ENCODE measurements at places on chromosomes 12 and 14.
A peak's percentile ranks its signal among the peaks of the same experiment; 100 is the strongest.

DNA sequence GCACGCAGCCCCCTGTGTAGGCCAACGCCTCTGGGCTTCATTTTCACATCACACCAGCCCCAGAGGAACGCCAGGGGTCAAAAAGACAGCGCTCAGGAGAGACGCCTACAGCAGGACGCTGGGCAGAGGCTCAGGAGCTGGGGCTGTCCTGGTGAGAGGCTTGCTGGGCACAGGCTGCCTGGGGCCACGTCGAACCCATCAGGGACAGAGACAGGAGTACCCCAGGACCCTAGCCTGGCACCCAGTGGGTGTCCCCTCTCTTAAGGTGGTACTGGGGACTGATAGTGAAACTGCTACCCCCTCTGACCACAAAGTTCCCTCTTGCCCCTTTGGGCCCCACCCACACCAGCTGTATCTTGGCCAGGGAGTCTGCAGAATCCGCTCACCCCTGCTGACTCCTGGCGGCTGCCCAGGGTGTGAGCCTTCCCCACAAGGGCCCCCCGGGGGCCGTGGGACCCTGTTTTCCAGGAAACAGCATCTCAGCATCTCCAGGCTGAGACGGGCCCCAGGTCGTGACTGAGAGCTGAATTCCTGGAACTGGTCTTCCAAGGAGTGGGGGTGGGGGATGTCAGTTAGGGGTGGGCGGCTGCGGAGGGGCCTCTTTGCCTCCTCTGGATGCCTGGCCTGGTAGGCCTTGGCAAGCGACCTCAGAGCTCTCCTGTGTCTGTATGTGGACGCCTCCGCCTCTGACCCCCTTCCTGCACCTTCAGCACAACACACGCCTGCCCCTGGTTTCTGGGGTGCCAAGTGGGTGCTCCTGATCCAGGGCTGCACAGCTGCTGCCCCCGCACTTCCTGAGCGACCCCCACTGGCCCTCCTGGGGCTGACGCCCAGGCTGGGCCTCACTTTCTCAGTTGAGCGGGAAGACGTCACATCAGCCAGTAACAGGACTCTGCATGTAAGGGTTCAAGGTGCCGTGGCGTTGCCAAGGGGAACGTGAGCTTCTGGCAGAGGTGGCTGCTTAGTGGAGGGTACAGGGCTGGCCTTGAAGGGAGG lies 321.9 kb upstream of the RTL1 start:
- DNase-seq: no peak

DNA sequence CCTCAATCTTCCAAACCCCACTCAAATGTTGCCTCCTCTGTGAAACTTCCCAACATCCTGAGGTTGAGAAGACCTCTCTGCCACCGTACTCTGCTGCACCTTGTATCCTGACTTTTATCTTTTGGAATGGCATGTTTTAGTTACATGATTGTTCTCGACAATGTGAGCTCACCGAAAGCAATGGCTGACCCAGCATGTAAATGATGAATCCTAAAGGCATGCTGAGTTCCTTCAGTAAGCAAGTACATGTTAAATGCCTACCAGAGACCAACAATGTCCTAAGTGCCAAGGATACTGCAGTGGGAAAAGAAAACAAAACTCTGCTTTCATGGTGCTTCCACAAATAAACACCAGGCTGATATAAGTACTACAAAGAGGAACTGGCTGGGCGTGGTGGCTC lies 13.7 kb downstream of the PPP1R13B start:
- no peak for DNase-seq

DNA sequence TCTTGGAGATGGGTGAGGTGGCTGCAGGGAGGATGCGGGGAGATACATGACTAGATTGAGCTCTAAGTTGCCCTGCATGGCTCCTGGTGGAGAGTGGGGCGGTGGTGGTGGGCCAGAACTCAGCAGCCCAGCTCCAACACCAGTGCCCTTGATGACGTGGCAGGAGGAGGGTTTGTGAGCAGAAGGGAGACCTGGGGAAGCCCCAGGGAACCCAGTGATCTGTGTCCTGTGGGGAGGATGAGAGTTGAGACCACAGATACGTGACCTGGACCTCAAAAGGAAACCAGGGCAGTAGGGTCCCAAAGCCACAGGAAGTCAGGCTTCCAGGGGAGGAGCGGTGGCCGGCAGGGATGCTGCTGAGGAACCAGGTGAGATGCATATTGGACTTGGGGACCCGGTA lies 989.1 kb upstream of the TMEM132C start:
- no peak for DNase-seq

DNA sequence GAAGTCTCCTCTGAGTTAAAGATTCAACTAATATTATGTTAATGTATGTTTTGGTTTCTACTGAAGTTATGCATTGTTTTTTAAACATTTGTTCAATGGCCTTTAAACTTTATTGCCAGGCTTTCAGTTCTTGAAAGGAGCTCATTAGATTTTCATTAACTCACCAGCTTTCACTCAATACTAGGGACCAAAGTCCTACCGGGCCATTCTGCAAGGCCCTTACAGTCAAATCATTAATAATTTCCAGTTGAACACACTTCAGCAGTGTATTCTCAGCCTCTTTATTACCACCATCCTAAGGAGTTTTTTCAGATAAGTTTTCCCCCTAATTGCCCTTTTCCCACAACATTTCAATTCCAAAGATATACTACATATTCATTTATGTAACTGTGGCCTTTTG lies 409.2 kb downstream of the DIO2 start:
- DNase-seq: no peak

DNA sequence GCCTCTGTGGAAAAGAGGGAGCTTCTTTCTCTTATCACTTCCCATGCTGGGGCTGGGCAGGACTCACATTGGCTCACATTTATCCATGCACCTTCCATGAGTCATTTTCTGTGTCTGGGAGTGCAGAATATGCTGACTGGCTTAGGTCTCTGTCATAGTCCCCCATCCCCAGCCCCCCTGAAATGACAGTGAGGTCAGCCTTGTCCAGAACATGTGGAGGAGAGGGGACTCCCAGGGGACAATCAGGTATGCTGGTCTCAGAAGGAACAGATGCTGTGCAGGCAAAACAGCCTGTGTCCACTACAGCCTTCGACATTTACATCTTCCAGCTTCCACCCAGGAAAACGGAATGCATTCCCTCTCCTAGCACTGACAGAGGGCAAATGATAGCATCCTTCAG lies 35.0 kb downstream of the ADGRD1 start:
- no peak for DNase-seq

- no peak for DNase-seq
Measured at GRCh38 chr14:51176839-51177238, 63.2 kb upstream of the TMX1 start.

- peak; percentile 23 for DNase-seq
Measured at GRCh38 chr12:102478405-102479098, 1.8 kb downstream of the IGF1 start.

- no peak for DNase-seq
Measured at GRCh38 chr14:21408147-21408546, 24.3 kb upstream of the SUPT16H start.

GRCh38 chr12:90042920-90043641 lies 334.4 kb upstream of the ATP2B1 start:
- no peak for DNase-seq

DNA sequence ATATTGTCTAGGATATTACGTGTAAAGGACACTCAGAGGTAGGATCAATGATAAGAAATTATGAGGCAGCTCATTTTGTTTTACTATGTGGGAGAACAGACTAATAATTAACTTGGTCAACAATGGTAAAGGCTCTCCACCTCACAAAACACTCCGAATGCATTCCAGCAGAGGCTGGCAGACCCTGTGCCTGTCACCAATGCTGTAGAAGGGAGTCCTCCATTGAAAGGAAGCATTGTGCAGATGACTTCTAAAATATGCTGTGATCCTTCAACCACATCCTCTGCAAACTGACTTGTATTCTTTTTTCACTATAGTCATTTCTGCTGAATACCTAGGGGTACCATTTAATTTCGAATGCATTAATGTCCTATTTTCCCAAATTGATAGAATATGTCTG lies 119.6 kb upstream of the EEA1 start:
- no peak for DNase-seq

DNA sequence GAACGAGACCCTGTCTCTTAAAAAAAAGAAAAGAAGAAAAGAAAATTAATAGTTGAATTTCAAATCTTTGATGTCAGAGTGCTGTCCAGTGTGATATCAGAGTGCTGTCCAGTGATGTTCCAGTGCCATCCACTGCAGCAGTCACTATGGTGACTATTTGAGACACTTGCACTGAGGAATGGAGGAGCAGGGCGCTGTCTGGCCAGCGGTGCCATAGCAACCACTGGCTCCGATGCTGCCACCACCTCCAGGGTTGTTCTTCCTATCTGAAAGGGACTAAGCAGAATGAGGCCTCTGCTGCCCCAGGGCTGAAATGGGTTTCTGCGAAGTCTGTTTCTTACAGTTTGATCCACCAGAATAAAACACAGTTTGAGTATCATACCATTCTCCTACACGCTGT lies 272.9 kb downstream of the NUAK1 start:
- no peak for DNase-seq

DNA sequence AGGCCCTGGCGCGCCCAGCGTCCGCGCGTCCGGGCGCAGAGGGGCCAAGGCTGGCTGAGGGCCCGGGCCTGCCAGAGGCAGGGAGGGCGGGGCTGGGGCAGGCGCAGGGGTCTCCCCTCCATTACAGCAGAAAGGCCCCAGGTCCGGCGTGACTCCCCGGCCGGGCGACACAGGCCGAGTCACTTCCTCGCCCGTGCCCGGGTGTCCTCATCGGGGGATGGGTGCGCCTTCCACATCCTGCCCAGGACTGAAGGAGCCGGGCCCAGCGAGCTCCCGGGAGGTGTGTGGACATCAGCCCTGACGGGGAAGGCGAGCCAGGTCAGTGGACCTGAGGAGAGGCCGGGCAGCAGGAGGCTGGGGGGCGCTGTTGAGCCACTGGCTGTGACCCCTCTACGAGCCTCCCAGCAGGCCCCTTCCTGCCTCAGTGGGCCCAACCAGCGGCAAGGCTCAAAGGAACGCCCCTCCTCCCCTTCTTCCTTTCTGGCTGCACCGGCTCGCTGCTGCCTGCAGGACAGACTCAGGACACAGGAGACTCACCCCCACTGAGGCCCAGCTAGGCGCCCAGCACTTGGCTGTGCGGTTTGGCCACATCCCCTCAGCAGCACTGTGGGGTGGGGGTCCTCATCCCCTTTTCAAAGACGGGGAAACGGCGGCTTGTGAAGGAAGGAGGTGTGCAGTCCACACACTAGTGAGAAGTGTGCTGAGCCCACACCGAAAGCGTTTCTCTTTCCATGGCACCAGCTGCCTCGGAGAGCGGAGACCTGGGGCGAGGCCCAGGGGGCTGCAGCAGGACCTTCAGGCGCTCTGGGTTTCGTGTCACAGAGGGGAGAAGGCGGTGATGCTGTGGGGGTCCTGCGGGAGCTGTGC lies 606 bp downstream of the TNFAIP2 start:
- DNase-seq: no peak

GRCh38 chr12:2759733-2760132 lies 35.0 kb upstream of the FKBP4 start:
- no peak for DNase-seq

DNA sequence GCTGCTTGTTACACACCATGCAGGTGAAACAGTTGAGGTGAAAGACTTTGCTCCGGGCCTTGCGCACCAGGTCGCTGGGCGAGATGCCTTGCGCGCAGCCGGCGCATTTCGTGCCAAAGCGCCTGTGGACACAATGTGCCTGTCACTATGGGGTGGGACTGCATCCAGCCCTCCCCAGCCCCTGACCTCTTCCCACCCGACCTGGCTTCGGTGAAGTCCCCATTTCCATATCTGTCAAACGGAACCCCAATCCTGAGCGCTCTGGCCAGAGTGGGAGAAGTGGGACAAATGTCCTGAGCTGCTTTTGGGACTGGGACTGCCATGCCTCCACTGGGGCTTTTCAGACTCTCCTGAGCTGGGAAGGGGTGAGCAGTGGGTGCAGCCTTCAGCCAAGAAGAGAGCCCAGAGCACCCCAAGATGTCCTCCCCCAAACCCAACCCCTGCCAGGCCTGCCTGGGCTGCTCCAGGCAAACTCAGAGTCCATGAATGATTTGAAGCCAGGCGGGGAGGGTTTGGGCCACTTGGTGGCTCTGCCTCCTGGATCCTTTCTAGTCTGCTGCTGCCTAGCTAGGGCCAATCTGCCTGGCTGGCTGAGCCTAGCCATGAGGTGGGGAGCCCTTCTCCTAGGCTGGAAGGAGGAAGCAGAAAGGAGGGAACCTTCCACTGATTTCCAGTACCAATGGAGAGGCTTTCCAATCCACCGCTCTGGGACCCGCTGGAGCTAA lies 2.3 kb downstream of the LHX5 start:
- DNase-seq: no peak

- DNase-seq: no peak
Measured at GRCh38 chr14:54025661-54026060, 69.0 kb upstream of the BMP4 start.

- DNase-seq: no peak
Measured at GRCh38 chr12:106078358-106079010, 60.3 kb downstream of the NUAK1 start.

DNA sequence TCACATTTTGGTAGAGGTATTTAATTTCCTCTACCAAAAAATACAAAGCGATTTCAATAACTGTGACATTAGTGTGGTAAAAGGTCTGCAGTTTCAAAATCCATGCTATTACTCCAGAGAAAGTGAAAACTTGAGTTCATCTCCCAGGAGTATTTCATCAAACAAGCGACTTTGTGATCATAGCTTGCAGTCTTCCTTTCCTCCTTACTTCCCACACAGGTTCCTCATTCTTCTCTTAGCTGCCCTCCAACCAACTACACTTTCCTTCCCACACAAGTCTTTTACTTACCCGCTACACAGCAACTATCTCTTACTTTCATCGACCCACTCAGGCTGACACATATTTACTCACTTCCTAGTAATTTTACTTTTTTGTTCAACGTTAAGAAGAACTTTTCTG lies 413.4 kb upstream of the USP15 start:
- no peak for DNase-seq

DNA sequence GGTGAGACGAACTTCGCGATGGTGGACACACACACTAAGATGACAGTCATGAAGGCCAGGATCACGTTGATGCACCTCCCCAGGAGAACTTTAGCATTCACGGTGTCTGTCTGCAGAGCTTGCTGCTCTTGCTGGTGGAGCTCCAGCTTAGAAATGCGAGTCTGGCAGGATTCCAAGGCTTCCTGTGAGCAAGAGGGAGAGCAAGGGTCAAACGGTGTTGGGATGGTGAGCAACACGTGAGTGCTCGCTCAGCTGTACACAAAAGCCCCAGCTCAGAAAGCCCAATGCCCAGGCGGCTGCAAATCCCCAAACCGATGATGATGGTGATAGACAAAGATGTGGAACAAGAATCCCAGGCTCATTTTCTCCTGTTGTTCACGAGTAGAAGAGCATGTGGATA lies 78.8 kb downstream of the TMCC3 start:
- DNase-seq: no peak

- no peak for DNase-seq
Measured at GRCh38 chr12:9649532-9649940, 20.0 kb upstream of the CLEC2D start.

All from stimulated activated CD8-positive, alpha-beta memory T cell treated with anti-CD3 and anti-CD28 coated beads, Interleukin-2, amount 100 ng/mL, for 48 hours (primary cell).